CD4-positive, alpha-beta T cell treated with Interferon alpha-2 for 1 hour (primary cell): ENCODE measurements at places on chromosomes 1 and 21.

DNA sequence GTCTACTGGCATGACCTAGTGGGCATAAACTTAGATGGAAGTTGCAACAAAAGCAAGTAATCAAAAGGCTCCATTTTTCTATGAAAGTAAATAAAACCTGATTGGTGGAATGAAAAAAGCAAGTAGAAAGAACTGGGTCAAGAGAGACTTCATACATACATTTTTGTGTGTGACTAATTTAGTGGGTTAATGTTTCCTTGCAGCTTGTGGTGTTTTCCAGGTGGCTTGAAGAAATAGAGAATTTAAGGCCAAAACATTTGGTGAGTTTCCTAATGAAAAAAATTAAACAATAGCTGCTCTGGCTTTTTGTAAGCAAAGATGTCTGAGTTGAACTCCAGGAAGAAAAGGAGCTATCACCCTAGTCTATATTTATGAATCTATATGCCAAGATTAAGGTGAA, 71.0 kb downstream of the ZC3H11B start:
- no peak for DNase-seq

DNA sequence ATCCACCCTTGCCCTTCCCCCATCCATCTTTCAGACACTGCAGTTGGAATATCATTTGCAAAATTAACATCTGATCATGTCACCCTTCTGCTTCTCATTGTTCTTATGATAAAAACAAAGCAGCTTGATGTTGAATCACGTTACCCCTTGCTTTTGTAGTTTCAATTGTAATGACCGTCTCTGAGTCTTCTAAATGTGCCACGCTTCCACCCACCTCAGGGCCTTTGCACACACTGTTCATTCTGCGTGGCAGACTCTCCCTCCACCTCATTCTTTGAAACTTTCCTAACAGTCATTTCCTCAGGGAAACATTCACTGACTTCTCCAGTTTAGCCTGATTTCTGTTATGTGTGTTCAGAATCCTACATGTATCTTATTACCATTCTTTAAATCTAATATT, 143.6 kb upstream of the LMO4 start:
- DNase-seq: no peak

DNA sequence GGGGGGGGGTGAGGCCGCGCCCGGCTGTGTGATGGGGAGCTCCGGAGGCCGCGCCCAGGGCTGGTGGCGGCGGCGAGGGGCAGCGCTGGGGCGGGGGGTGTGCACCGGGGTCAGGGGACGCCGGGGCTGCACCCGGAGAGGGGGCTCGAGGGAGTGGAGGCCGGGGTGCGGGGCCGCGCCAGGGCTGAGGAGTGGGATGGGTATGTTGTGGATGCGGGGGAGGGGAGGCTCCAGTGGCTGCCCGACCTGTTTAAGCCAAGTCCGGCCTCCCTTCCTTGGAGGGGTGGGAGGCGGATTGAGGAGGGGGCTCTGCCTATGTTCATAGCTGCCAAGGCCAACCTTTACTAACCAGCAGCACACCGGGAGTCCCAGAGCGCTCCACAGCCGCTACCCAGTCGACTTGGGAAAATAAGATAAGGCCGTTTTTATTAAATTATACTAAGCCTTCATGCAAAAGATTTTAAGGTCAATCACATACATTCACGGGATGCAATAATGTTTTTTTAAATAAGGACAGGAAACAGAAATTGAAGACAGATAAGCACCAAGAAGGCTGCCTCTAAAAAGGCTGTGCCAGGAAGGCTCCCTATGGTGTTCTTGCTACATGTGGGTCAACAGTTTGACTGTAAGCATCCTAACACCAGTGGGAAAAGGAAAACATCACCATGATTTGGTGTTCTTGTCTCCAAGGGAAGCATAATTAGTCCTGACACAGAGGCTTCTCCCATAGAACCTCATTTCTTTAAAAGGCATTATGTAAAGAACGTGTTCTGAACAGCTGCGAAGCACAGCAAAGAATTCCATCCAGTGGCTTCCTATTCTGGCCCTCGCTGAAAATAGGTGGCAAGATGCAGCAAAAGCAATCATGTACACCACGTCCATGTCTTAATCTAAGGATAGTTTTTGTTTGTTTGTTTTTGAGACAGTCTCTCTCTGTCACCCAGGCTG, 626 bp upstream of the HLCS start:
- no peak for DNase-seq

DNA sequence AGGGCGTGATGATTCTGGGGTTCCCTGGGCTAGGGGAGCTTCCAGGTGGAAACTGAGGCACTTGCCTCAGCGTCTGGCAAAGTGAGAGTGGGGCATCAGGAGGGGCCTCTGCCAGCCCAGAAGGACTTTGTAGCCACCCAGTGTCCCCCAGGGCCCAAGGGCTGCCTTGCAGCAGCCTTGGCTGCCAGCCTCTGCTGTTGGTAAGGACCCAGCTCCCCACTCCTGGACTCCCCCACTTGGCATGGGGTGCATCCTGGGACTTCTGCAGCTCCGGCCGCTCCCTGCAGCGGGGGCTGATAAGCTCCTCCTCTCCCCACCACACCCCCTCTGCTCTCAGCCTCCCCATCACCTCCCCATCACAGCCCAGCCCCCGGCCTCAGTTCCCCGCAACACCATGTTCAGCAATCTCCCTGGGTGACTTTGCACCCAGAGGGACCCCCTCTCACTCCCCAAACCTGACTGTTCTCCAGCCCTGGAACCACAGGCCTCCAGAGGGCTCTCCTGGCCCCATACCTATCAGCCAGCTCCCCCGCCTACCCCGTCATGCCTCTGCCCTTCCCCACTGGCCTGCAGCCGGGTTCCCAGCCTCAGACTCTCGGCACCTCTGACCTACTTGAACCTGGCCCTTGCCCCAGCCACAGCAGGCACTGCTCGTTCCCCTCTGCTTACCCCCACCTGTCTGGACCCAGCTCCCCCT, 113.0 kb downstream of the CRYAA start:
- DNase-seq: no peak

GRCh38 chr1:230210326-230210980, 143.4 kb downstream of the GALNT2 start:
- no peak for DNase-seq

GRCh38 chr1:212132025-212132424, 96.5 kb downstream of the DTL start:
- no peak for DNase-seq

DNA sequence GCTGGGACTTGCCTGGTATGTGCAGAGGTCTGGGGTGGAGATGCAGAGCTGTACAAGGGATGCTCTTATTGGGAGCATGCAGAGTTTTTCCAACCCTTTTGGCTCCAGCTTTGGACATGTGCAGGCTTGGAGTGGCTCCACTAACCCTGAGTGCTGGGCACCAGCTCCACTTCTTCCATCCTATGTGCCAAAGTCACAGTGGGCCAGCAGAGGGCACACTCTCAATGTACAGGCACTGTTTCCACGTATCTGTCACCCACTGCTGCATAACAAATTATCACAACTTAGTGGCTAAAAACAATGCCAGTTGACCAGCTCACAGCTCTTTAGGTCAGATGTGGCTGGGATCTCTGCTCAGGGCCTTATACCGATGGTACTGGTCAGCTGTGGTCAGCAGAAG, 631.8 kb downstream of the AJAP1 start:
- DNase-seq: peak; percentile 17

- no peak for DNase-seq
Measured at GRCh38 chr1:65896721-65897120, 104.0 kb downstream of the PDE4B start.

- DNase-seq: no peak
Measured at GRCh38 chr1:71086331-71086730, 5.5 kb upstream of the ZRANB2 start.

DNA sequence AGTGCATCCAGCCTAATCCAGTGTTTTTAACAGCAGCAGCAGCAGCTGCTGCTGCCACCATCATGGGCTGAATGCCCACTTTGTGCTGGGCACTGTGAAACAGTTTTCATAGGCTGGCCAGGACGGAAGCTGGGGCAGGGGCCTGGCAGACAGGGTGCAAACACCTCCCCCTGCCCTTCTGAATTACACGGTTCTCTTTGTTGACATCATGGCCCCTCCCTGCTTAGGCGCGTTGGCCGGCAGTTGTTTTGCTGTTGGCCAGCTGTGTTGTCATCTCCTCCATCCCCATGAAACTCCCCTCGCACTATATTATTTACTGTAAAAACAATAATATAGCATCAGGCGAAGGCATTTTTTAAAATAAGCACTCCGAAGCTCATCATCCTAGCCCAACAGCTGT, 33.1 kb downstream of the PTPRU start:
- no peak for DNase-seq

DNA sequence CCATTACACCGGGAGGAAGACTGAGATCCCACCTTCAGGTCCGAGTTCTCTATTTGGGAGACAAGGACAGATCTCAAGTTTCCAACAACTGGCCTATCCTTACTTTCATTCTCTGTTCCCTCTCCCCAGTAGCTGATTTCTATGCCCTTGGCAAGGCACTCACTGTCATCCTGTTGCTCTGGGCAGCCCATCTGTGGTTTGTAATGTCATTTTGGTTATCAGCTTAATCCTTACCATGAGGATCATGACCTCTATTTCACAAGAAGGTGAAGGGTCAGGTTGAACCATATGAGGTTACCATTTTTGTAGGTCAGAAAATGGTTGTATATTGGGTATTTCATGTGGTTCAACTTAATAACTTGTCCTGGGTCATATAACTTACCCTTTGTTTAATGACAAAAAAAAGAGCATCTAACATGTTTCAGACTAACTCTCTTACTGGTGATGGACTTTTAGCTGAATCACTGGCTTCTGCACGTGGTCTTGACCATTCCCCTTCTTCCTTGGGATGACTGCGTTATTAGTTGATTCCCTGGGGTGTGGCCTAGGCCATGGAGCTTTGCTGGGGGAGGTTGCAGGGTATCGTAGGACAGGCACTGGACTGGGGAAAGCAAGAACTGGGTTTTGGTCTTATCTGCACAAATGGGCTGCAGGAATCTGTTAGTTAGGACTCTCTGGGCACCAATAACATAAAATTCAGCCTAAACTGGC, 120.2 kb downstream of the ACTL8 start:
- no peak for DNase-seq

GRCh38 chr1:41455479-41456332, 28.8 kb downstream of the EDN2 start:
- DNase-seq: no peak

GRCh38 chr21:41709965-41710822, 56.7 kb downstream of the RIPK4 start:
- DNase-seq: no peak

DNA sequence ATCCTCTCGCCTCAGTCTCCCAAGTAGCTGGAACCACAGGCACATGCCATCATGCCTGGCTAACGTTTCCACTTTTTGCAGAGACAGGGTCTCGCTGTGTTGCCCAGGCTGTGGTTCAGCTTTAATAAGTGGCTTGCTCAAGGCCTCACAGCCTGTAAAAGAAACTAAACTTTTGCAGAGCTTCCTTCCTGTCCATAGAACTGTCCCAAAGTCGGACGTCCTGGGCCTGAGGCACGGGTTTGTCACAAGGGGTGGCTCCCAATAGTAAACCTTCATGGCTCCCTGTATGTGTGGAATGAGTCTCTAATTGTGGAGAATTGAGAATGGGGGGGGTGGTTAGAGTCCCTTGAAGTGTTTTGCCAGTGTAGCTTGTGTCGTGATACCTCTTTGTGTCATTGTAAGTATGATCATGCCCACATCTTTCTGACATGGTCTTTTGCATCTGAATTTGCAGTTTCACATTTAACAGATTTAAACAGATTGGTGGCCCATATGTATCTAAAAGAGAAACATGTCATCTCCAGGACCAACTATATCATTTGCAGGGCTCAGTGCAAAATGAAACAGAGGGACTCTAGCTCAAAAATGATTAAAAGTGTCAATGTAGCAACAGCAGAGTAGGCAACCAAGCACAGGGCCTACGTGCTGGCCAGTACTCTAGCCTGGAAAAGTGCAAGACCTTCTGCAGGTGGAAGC, 332.1 kb downstream of the KIF26B start:
- no peak for DNase-seq

DNA sequence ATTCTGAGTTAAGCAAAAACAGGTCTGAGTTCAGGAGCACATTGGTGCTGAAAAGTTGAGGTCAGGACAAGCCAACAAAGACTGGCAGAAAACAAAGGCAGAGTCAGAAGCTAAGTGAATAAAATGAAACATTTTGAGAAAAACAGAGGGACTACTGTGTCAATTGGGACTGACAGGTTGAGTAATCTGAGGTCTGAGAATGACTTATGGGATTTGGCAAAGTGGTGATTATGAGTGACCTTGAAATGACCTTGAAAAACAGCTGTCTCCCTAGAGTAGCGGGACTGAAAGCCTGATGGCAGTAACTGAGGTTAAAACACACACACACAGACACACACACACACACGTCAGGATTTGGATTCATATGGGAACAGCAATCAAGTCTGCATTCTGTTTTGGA, 8.8 kb upstream of the COG2 start:
- DNase-seq: no peak

- no peak for DNase-seq
Measured at GRCh38 chr1:160740133-160740688, 1.2 kb downstream of the SLAMF7 start.
